ENCODE measurements at places on chromosomes 6 and 20.

DNA sequence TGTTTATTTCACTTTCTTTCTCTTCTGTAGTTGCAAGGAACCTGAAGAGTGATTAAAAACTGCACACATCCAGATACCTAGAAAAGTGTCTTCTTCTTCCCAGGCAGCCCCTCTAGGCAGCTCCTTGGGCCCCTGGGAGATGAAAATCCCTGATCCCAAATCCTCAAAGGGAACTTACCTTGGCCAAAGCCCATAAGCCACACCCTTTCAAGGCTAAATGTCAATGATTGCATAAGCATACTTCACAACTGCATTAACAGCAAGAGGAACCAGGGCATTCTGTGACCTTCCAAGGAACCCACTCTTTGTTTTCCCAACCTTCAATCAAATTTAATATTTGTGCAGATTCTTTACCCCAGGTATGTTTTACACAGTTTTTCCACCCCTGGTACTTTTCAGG lies 4.4 kb upstream of the HMGN3 start:
- DNase-seq = no peak

DNA sequence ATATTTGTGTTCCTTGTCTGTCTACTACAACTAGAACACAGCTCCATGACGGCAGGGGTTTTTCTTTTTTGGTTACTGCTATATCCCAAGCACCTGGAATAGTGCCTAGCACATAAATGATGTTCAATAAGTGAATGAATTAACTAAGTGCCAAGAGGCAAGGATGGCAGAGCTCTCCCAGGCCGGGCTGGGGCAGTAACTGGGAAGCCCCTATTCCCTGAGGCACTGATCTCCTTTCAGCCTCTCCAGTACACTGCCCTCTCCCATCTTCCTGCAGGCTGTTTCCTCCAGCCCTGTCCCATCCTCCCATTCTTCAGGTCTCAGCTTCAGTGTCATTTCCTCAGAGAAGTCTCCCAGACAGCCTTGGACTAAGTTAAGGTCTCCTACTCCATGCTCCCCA lies 29.0 kb upstream of the SPDEF start:
- no peak for DNase-seq

DNA sequence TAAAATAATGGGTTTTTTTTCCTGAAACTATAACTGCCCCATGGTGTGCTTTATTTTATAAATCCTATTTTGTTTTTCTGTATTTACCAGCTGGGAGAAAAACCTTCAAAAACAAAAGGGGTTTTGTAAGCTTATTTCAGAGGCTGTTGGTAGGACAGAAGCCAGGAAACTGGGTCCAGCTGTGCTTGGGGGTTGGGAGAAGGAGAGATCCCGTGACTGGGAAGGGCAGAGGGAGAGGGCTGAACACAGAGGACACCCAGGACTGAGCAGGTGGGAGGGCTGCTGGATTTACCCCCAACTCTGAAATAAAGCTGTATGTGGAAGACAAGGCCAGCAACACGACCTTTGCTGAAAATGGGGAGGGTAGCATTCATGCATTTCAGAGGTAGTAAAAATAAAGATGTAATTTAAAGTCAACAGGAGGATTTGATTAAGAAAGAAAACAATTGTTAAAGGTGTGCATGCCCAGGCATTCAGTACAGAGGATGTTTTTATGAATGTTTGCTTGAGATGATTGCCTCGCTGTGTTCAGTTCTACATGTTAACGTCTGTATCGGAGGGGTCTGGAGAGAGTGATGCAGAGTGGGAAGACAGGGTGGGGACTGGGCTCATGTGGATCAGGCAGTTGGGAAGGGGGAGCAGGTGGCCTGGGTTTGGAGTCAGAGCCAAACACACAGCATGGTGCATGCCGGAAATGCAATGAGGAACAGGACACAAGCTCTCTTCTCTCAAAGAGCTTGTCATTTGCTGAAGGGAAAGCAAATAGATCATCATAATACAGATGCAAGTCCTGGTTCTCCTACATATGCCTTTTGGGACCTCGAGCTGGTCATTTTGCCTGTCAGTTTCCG lies 21.4 kb downstream of the ARFGEF3 start:
- DNase-seq = no peak

DNA sequence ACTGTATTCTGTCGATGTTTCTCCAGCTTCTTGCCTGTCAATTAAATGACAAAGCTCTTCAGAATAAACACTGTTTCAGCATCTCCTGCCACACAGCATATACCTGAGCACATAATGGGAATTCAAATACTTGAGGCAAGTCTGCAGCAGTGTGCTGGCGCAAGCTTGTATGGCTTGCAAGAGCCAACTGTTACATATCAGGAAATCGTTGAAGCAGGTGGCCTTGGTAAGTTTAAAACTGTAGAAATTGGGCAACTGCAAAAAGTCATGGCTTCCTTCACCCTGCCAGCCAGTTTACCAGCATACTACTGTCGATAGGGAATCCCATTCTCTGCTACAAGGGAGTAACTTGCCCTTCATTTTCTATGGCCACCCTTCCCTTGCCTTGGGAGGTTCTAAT lies 23.0 kb downstream of the CPNE1 start:
- no peak for DNase-seq

DNA sequence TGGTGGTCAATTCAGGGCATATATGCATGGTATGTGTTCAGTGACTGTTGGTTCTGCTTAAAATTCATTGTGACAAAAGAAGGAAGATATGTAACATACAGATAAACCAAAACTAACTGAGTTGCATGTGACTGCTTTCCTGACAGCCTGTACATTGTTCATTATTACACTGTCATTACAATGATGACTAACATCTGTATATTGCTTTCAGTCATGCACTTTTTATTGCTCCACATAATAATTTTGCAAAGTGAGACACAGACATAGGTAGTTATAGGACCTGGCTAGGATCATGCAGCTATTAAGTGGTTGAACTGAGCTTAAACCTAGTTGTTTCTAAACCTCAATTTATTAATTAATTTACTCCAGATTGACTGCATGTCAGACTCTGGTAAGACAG lies 703.2 kb downstream of the HDGFL1 start:
- no peak for DNase-seq

DNA sequence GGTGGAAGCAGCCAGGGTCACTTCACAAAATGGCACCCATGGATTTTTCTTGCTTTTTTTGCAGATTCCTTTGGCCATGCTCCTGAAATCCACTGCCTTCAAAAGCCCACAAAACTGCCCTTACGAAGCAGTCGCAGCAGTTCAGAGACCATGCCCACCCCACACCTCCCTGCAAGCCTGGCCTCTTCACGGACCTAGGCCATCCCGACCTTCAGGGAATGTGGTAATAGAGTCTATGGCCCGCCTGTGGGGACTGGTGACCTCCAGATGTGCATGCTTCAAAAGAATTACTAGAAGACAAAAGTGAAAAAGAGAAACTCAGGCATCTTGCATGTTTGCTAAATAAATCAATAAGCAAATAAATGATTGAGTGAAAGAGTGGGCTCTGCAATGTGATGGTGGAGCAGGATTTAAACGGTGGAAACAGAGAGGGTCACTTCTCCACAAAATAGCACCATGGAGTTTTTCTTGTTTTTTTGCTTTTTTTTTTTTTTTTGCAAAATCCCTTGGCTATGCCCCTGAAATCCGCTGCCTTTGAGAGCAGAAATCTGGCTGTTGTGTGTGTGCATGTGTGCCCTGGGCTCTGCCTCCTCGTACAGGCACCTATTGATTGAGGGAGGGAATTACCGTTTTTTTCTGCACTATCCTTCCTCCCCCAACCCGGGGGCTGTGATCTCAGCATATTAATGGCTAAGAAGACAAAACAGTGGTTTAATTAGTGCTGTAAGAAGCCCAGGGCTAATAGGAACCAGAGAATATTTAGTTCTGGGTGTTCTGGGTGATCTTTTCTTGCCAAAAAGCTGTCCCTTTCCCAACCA lies 107.4 kb downstream of the PXDC1 start:
- no peak for DNase-seq

DNA sequence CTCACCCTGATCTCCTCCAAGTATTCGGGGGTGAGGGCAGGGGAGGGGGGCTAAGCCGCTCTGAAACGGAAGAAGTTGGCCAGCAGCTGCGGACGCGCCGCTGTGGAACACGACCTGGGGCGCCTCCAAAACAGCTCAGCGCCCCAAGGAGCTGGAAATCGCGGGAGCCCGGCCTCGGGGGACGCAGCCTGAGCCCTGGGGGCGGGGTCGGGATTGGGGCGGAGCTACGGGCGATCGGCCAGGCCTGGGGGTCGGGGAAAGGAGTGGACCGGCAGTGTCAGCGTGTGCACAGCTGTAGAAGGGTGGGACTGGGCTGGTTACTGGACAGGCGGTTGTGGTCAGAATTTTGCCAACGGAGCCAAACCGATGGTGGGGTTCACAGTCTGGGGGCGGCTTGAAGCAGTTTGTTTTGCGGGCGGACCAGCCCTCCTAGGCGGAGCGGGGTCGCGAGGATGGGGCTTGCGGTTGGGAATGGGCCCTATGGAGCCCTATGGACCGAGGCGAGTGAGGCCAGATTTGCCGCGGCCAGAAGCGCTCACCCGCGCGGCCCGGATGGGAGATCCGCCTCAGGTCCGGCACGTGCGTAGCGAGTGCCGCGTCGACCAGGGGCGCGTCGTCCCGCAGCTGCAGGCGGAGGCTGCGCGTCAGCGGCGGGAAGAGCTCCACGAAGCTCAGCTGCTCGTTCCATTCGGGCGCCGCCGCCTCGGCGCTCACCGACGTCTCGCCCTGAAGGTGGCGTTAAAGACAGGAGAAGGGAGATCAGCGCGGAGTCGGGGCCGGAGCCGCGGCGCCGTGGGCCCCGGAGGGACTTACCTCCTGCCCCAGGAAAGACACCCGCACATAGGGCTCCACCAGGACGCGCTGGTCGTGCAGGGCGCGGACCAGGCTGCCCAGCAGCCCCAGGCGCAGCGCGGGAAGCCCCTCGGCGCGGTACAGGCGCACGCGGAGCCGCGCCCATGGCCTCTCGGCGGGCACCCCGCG lies 14.3 kb upstream of the SPAG4 start:
- peak; percentile 68 for DNase-seq

DNA sequence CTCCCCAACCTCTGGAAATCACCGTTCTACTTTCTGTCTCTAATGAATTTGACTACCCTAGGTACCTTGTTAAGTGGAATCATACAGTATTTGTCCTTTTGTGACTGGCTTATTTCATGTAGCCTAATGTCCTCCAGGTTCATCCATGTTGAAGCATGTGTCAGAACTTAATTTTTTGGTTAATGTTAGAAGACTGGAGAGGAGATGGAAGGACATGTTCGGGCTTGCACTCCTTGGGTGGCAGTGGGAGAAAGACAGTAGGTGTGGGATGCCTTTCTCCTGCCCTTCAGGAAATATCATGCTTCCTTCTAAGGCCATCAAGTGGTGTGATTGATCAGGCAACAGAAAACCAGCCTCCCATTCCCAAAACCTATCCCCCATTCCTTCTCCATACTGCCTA lies 61.1 kb upstream of the RNF144B start:
- DNase-seq = no peak

DNA sequence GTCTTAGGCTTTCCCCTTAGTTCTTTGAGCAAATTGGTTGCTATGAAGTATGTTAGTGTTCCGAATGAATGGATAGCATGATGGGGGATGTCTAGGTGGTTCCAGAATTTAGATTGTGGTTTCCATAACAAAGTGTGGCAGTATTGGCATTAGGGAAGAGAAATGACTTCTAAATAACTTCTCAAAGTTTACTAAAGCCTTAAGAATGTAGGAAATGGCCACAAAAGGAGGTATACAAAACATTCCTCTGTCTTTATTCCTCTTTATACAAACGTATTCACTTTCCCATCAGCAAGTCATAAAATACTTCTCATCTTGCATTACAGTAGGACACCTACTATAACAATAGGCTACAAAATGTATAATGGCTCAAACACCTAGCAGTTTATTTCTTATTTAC lies 279.6 kb downstream of the ESR1 start:
- no peak for DNase-seq
